ENCODE measurements at places on chromosomes 7 and 10.

- DNase-seq, result no peak
Observed at GRCh38 chr7:106613848-106614560, 47.0 kb downstream of the CCDC71L start.

GRCh38 chr7:134514663-134515062 lies 12.7 kb upstream of the AKR1B10 start:
- DNase-seq, result peak; percentile 71

DNA sequence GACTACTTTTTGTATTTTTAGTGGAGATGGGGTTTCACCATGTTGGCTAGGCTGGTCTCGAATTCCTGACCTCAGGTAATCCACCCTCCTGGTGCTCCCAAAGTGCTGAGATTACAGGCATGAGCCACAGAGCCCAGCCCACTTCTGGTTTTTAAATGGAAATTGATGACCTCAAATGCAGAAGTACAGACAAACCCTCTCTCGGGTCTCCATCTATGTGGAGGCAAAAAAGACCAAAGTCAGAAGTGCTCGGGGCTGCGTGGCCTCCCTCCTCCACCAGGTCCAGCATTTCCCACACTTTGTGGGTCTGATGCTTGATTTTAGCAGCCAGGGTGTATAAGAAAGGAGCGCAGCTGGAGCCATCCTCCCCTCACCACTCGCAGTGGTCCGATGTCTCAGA lies 187.3 kb upstream of the AUTS2 start:
- DNase-seq, result no peak

DNA sequence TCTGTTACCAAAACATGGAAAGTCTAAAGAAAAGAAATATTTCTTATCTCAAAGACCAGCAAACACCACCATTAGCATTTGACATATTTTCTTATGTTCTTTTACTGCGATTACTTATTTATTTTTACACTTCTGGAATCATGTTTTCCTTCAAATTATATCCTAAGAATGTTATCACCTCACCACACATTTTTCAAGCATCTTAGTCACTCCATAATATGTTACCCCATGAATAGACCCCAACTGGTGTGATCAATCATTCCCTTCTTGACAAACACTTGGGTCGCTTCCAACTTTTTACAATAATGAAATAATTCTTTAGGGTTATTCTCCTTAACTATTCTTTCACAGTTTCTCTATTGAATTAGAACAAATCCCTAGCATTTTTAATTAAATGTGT lies 67.4 kb downstream of the AMPH start:
- no peak for DNase-seq

DNA sequence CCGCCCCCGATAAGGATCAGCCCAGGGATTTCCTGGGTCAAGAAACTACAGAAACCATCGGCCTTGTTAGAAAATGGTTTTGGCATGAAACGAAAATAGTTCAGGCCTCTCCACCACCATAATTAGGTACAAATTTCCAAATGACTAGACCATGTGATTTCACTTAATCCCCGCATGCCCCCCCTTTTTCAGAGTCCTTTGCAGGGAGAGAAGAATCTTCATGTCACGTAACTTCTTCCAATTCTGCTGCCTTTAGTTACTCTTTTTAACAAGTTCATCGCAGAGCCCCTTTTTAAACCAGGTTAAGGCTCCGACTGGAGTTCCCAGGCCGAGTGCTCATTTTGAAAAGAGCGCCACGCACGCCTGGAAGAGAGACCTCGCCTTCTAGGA lies 3.4 kb downstream of the PDGFA start:
- DNase-seq, result no peak

DNA sequence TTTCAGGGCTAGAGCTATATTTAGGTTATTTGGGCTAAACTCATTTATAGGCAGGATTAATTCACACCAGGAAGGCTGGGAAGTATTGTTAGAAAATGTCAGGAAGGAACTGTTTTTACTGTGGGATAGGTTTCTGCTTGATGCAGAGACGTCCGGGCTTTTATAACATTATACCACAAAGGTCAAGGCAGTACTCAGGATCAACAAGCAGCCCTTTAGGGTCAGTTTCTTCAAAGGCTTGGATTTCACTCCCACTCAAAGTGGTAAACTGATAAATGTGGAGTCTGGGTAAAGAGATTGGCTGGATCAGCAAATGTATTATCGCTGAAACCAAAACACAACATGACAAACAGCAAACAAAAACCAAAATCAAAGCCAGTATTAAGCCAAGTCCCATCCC lies 127.2 kb downstream of the ARL5B start:
- no peak for DNase-seq

DNA sequence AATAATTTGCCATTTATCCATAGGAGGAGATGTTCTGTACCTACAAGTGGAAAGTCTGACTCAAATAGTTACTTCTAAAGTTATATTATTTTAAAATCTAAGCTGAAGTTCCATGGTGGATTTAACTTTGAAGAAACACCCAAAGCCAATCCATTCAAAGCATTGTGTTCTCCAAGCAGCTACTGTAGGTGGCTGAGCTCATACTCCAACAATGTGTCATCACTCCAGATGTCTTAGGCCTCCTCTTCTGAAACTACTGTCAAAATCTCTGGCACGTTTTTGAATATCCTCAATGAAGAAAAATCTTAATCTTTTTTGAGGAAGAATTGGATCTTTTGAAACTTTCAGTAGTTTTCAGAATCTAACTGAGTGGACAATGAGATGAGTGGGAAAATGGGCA lies 169.1 kb downstream of the PTEN start:
- no peak for DNase-seq

- no peak for DNase-seq
Observed at GRCh38 chr7:122520971-122521555, 177.9 kb downstream of the RNF133 start.

GRCh38 chr10:44811072-44811471 lies 100.1 kb upstream of the TMEM72 start:
- DNase-seq, result no peak

DNA sequence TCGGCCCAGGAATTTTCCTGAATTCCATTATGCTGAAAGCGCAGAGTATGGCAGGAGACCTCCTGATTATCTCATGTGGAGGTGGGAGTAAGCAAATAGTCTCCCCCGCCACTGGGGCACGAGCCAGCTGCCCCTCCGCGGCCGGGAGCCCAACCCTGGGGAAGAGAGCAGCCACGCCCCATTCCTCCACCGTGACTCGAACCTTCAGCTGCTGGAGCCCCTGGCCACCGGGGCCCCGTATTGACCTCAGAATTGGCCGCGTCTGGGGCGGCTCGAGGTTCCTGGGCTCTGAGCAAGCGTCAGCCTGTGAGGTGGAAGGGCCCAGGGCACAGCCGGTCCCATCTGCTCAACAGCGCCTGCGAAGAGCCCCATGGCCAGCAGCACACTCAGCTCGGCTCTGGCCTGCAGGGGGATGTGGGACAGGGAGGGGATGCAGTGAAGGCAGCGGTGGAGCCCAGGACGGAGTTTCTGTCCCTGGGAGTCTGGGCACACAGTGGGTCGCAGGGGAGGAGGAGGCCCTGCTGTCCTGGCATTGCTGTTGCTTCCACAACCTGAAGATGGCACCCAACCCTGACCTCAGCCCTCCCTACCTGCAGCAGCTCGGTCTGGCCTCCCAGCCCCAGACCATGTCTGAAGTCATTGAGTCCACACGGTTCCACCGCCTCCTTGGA lies 97.8 kb downstream of the CHST15 start:
- peak; percentile 79 for DNase-seq

GRCh38 chr10:123583639-123584418 lies 82.3 kb upstream of the GPR26 start:
- peak; percentile 56 for DNase-seq

DNA sequence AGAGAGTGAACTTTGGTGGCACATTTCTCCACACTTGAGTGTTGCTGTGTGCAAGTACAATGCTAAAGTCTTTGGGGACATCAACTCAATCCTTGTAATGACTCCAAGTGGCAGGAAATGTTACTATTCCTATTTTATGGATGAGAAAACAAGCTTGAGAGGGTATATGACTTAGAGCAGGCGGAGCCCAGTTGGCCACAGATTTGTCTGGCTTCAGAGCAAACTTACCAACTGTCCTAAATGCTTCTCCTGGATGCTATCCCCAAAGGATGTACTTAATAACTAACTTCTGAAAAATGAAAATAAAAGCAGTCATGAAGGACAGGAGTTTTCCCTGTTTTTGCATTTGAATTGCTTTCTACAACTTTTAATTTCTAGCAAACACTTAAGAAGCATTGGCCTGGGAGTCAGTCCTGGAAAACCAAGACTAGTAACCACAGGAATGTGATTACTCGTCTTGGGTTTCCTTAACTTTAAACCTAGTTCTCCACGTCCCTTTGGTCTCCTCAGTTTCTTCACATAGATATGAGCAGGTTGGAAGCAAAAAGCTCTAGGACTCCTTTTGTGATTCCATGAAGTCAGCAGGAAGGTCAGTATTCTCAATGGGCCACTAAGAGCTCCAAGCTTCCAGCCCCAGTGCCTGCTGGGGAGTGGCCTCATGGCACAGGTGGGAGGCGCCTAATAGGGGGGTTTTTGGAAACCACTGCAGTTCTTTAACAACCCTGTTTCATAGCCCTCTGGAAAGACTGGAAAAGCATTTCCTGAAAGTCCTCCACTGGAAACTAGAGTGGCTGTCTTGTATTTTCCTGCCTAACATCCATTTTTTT lies 140.8 kb downstream of the GLCCI1 start:
- DNase-seq, result no peak

DNA sequence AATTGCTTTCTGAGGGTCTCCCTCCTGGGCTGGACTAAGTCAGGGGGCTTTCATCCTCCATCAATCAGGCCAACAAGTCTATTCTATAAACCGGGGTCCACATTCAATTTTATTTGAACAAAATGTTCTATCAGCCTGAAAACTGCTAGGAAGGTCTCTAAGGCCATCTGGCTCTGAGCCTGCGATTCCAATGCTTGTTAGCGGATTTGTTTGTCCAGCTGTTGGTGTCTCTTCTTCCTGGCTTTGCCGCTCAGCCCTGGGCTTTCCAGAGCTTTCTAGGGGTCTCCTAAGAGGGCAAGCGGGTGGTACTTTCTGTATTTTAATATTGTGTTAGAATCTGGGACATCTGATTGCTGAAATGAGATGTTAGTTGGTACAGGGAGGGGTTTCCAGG lies 136.7 kb downstream of the VIPR2 start:
- no peak for DNase-seq
